ENCODE measurements at places on chromosomes 5 and 9.

DNA sequence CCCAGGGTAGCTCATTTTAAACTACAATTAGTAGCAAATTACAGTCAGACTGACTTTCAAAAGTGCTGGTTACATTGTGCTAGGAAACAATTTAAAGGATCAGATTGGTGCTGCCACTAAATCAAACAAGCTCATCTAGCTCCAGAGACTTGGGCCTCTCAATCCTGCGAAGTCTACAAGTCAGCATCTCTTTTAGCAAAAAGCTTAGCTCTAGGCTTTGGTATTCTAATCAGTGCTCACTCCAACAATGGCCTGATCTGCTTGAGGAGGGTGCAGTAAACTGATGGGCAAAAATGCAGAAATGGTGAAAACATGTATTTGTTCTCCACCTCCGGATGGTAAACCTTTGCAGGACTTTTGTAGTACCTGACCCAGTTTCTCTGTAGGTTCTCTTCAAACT, 47.0 kb upstream of the SEMA6A start:
- DNase-seq = no peak

DNA sequence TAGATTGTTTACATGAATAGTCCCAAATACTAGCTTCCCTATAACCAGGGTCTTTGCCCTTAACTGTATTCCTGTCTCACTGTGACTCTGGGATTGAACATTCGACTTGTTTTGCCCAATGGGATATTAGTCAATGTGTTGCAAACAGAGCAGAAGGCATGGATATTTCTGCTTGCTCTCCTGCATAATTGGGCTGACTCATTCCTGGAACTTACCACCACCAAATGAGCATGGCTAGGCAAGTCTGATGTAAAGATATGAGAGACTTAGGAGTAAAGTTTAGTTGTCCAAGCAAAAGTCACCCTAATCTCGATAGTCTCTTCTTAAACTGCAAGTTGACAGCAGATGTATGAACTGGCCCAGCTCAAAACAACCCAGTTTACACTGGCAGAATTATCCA, 273.5 kb upstream of the CCNG1 start:
- peak; percentile 52 for DNase-seq

- DNase-seq = no peak
Measured at GRCh38 chr5:108531367-108532128, 149.7 kb upstream of the FBXL17 start.

- DNase-seq = no peak
Measured at GRCh38 chr5:159697530-159697929, 218.8 kb upstream of the ADRA1B start.

GRCh38 chr9:99818500-99818899, 3.2 kb upstream of the NR4A3 start:
- DNase-seq = no peak

DNA sequence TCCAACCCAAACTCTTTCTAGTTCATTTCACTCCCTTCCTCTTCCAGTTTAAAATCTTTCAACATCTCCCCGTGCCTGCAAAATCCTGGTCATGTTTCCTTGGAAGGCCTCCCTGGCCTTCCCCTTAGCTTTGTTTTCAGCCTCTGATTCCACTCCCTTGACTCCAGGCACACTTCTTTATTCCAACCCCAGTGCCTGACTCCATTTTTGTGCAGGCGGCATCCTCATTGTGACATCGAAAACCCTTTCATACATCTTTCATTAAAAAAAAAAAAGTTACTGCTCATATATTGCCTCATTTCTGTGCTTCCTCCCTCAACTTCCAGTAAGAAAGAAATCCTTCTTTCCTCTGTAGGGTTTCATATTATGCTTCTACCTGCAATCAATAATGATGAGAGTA, 7.1 kb upstream of the TNFSF8 start:
- no peak for DNase-seq

DNA sequence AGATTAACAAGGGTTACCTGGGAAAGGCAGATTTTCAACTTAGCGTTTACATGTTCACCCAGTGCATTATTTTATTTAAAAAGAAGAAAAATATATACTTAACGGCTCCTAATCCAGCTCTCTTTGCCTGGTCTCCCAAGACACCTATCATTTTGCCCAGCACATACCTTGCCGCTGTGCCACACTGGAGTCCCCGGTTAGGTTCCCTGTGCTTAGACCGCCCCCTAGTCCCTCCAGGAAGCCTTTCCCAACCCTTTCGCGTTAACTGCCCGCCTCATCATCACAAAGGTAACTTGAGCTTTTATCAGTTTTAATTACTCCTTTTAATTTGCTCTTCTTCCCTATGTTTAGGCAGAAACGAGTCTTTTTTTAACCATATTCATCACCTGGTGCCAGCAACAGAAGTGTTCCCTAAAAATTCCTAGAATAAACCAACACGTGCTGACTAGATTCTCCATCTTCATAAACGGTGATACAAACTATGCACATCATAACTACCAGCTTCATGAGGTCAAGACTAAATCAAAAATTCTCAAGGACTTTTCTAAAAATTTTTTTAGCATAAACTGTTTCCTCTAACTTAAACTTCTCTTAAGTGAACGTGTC, 19.7 kb downstream of the DNAJA1 start:
- peak; percentile 65 for DNase-seq

- peak; percentile 93 for DNase-seq
Measured at GRCh38 chr9:95793924-95794828, 81.3 kb upstream of the ERCC6L2 start.

- DNase-seq = peak; percentile 33
Measured at GRCh38 chr9:98453589-98454311, 198.3 kb upstream of the TBC1D2 start.

GRCh38 chr9:13939701-13940490, 374.0 kb downstream of the NFIB start:
- no peak for DNase-seq

- DNase-seq = peak; percentile 20
Measured at GRCh38 chr9:98993570-98993945, 49.9 kb downstream of the COL15A1 start.

DNA sequence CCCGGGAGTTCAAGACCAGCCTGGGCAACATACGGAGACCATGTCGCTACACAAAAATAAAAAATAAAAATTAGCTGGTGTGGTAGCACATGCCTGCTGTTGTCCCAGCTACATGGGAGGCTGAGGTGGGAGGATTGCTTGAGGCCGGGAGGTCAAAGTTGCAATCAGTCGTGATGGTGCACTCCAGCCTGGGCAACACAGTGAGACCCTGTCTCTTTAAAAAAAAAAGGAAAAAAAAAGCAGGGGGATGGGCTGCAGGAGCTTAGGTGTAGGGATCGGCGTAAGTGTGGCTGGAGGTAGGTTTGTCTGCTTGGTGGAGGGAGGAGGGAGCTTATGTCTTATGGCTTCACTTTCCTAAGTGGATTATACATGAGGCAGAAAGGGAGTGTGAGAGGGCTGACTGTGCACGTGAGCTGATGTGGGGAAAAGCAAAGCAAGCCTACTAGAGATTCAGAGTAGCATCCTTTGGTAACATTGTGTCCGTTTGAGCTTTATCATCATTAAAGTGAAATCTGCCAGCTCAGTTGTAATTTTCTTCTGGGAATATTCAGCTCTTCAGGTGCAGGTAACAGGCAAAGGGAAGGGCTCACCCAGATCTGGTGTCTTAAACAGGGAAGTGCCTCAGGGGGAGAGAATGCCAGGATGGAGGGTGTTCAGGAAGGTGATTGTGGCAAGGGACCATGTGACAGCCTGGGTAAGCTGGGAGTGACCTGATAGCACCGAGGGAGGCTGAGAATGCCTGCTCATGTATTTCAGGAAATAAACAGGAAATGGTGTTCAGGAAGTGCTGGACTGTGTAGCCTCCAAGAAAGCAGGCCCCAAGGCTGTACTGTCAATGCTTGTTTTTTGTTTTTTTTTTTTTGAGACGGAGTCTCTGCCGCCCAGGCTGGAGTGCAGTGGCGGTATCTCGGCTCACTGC, 17.6 kb upstream of the SETX start:
- peak; percentile 15 for DNase-seq

DNA sequence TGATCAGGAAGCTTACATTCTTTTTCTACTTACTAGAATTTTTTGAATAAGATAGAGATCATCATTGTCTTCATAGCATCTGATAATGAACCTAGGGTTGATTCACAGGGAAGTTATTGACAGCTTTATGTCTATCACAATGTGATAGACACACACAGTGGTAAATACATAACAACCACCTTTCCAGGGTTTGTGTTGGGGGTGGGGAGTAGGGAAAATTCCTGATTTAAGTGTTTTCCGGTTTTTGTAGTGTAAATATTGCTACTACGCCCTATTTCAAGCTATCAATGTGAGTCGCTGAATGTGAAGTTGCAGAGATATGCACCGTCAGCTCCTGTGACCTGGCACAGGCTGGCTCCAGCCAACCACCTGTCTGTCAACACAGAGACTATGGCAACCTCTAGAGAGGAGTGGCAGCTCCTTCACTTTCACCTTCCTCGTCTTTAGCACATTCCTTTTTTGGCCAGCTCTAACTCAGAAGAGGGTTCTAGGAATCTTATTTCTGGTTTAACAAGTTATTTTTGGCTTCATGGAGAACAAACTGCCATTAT, 224.9 kb downstream of the MAT2B start:
- no peak for DNase-seq

DNA sequence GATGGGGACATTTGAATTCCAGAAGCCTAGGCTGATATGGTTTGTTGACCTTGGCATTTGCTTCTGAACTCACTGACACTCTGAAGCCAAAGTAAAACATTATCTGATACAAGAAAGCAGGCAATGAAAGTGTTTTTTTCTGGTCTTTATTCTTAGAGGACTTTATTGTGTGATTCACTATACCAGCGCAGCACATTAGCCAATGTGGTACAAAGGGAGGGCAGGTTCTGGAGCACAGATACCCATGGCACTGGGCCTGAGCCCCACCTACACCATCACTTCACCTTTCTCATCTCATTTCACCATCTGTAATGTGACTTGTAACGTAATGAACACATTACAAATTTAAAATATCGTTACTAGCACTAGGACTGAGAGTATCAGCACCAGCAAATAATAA, 89.7 kb upstream of the ZNF366 start:
- DNase-seq = peak; percentile 18

- no peak for DNase-seq
Measured at GRCh38 chr5:102623329-102624065, 124.7 kb upstream of the SLCO6A1 start.

- no peak for DNase-seq
Measured at GRCh38 chr5:171457208-171457981, 37.9 kb downstream of the FGF18 start.

GRCh38 chr5:108311682-108312081, 70.2 kb downstream of the FBXL17 start:
- peak; percentile 23 for DNase-seq
